ENCODE measurements at places on chromosomes 1 and 21. TPM values are rescaled to one million over a fixed set of nuclear protein-coding genes. Genes with fewer than 3 reads are reported as not detected.

GRCh38 chr1:45551684-45552083 is 1.1 kb downstream of the AKR1A1 start:
- peak overlapping the region; percentile 89 for H3K4me3 ChIP-seq
- H3K36me3 ChIP-seq, result peaks cover 6% of the 10 kb centered on the region
- H3K4me1 ChIP-seq, result peaks cover 35% of the 10 kb centered on the region
- peak overlapping the region; percentile 87 for H3K27ac ChIP-seq

DNA sequence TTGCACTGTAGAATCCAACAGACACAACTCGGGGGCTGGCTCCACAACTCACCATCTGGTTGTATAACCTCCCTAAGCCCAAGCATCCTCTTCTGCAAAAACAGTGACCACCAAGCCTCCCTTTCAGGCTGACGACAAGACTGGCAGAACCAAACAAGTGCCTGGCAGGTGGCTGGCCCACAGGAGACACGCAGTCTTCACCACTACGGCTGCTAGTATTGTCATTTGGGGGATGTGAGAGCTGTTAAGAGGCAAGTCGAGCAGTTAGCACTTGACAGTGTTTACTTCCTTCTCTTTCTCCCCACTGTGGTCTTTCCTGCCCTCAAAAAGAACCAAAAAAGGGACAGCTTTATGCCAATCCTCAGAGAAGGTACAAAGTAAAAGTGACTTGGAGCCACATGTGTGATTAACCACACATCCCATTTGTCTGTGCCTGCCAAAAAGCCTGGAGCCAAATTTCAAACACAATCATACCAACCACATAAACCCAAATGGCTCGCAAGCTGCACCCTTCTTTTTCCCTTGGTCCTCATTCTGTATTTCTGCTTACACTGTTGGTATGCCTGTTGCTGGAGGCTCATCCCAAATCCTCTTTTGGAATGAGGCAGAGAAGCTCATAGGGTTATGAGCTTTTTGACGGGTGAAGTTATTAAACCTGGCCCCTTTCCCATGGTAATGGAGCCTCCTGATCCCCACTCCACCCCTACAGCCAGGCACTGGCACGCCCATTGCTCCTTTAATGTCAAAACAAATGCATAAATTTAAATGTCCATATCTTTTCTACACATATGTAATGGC is 94.1 kb downstream of the TGFBR3 start:
- H3K36me3 ChIP-seq, result no peaks in the 10 kb centered on the region
- H3K27me3 ChIP-seq, result no peaks in the 10 kb centered on the region
- peaks cover 14% of the 10 kb centered on the region for H3K4me1 ChIP-seq
- H3K27ac ChIP-seq, result no peak overlapping the region
- H3K4me3 ChIP-seq, result no peak overlapping the region

- no peaks in the 10 kb centered on the region for H3K27me3 ChIP-seq
- no peak overlapping the region for H3K27ac ChIP-seq
- peaks cover 15% of the 10 kb centered on the region for H3K4me1 ChIP-seq
- DNase-seq, result no peak
These were observed 1.9 kb downstream of the SH2D2A start for GRCh38 chr1:156814571-156815260.

GRCh38 chr21:33380483-33380998 is 22.7 kb upstream of the IFNGR2 start:
- peak overlapping the region; percentile 73 for H3K27ac ChIP-seq
- no peaks in the 10 kb centered on the region for H3K27me3 ChIP-seq
- no peaks in the 10 kb centered on the region for H3K36me3 ChIP-seq
- peaks cover 59% of the 10 kb centered on the region for H3K4me1 ChIP-seq

DNA sequence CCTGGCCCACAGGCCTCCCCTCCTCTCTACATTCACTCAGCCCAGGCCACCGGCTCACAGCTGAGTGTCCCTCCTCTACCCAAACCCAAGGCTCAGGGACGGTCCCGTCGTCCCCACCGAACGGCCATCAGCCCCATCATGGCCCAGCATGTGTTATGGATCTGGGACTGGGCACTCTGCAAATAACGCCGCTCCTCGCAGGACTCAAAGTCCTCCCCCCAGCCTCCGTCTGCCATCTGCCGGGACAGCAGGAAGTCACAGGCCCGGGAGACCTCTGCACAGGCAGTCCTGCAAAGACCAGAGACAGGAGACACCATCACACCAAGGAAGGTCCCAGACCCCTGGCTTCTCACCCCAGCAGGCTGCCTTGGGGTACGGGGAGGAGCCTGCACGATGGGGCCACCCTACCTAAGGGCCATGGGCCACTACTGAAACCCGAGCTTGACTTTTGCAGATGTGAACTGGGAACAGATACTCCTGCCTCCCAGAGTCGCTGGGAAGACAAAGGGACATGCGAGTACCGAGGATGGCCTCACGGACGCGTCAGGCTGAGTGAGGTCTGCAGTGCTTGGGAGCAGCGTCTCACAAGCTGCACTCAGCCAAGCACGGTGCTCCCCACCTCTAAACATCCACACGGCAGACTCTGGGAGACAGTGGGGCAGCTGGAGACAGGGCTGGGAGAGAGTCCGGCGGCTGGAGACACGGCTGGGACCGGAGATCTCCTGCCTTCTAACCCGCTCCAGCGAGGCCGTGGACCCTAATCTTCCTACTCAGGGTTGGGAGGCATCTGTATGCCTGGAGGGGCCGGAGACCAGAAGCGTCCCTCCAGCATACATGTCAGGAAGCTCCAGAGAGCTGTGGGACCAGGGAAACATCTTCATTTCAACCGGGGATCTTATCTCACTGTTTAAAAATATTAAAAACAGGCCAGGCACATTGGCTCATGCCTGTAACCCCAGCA is 10.4 kb upstream of the SPATC1L start:
- DNase-seq, result no peak
- H3K27me3 ChIP-seq, result no peaks in the 10 kb centered on the region
- H3K27ac ChIP-seq, result no peak overlapping the region
- no peaks in the 10 kb centered on the region for H3K36me3 ChIP-seq

DNA sequence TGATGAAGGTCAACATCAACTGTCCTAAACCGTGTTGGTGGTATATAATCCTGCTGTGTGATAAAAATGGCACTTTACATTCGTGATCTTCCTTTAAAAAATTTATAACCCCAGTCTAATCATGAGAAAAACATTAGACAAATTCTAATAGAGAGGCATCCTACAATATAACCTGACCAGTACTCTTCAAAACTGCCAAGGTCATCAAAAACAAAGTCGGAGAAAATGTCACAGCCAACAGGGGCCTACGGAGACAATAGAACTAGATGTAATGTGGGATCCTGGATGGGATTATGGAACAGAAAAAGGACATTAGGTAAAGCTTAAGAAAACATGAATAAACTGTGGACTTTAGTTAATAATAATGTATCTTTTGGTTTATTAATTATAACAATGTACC is 25.0 kb downstream of the CDKN2C start:
- H3K4me1 ChIP-seq, result no peaks in the 10 kb centered on the region
- H3K4me3 ChIP-seq, result no peak overlapping the region
- H3K27me3 ChIP-seq, result no peaks in the 10 kb centered on the region
- no peak for DNase-seq
- no peak overlapping the region for H3K27ac ChIP-seq

DNA sequence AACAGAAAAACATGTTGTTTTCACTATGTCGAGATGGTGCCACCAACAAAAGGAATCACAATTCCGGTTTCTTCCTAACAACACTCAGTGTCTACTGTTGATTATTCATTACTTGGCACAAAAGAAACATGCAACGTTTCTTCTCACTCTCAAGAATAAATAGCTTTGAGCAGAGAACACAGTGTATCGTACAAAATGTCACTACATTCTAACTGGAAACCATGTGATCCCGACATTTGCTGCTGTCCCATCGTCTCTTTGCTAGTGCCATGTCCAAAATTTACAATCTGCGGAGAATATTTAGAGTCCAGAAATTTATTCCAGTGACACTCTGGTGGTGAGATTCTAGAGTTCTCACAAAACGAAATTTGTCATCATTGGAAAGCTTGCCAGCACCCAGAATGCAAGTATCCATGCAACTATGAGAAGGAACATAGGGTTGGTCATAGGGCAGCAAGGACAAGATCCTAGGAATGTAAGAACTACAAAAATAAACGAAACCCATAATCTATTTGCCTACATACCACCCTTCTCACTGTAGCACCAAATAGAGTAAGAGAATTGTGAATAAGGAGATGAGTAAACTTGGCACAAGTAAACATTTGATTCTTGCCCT is 505.1 kb downstream of the LTN1 start:
- no peaks in the 10 kb centered on the region for H3K36me3 ChIP-seq
- no peak for DNase-seq
- no peaks in the 10 kb centered on the region for H3K4me1 ChIP-seq
- no peak overlapping the region for H3K4me3 ChIP-seq

DNA sequence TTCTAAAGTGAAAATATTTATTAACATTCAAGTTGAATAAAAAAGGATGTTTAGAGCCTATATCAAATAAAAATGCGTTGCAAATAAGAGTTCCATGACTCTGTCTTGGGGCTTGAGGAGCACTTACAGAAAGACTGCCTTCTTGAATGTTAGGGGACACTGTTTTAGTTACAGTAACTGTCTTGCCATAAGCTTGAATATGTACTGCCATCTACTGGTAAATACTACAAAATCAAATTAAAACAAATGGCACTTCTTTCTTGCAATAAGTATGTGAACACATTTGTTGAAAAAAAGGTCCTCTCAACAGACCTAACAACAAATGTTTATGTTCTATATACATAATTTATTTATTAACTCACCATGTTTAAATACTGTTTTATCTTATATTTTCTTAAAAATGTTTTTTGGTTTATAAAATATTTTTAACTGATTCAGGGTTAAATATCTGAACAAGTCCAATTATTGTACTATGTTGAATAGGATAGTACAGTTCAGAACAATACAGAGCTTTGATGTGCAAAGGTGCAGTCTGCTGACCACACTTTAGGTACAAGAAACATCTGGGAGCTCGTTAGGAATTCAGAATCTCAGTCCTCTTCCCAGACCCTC is 199.5 kb downstream of the LRRIQ3 start:
- peak; percentile 8 for DNase-seq
- H3K27ac ChIP-seq, result no peak overlapping the region
- no peaks in the 10 kb centered on the region for H3K4me1 ChIP-seq
- H3K4me3 ChIP-seq, result no peak overlapping the region

DNA sequence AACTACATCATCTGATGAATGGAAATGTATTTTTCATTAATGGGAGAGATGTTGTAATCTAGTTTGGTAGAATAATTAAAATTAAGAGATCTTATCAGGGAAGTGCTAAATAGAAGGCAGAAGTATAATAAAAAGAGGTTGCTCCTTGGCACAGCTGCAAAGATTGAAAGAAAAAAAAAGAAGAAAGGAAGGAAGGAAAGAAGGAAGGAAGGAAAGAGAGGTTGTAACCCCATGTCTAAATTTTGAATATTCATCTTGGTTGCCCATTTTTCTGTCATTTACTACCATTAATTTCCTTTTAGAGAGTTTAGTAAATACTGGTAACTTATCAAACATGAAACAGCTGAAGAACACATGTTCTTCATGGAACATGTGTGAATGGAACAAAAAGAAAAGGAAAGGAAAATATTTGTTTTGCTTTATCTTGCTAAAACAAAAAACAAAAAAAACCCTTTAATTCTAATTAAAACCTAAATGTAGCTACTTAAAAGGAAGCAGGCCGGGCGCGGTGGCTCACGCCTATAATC is 10.5 kb upstream of the MDM4 start:
- peak overlapping the region; percentile 43 for H3K27ac ChIP-seq
- no peak for DNase-seq
- H3K27me3 ChIP-seq, result no peaks in the 10 kb centered on the region
- H3K4me3 ChIP-seq, result peak overlapping the region; percentile 50

GRCh38 chr1:227316456-227316855 is 1.8 kb downstream of the CDC42BPA start:
- H3K4me1 ChIP-seq, result peaks cover 7% of the 10 kb centered on the region
- H3K27me3 ChIP-seq, result no peaks in the 10 kb centered on the region
- no peaks in the 10 kb centered on the region for H3K36me3 ChIP-seq
- DNase-seq, result no peak
- peak overlapping the region; percentile 75 for H3K4me3 ChIP-seq

The FCER1A gene
- not detected for total RNA-seq

The LAD1 gene
- total RNA-seq, result 56.1 TPM

The PGLYRP4 gene
- total RNA-seq, result not detected

The EVA1B gene
- 25.1 TPM for total RNA-seq

The SOD1 gene
- total RNA-seq, result 419 TPM

The DYRK3 gene
- 7.1 TPM for total RNA-seq

The UTS2 gene
- 3.0 TPM for total RNA-seq

The ELOVL1 gene
- 91.3 TPM for total RNA-seq

The HAPLN2 gene
- 0.54 TPM for total RNA-seq

The IL12RB2 gene
- 0.22 TPM for total RNA-seq

The MRAP gene
- not detected for total RNA-seq

The SLC45A1 gene
- total RNA-seq, result 13.8 TPM

The CLCA2 gene
- not detected for total RNA-seq

All from HCT116 (cell line).